ENCODE measurements at places on chromosomes 2 and 18. TPM values are rescaled to one million over a fixed set of nuclear protein-coding genes. Genes with fewer than 3 reads are reported as not detected.

DNA sequence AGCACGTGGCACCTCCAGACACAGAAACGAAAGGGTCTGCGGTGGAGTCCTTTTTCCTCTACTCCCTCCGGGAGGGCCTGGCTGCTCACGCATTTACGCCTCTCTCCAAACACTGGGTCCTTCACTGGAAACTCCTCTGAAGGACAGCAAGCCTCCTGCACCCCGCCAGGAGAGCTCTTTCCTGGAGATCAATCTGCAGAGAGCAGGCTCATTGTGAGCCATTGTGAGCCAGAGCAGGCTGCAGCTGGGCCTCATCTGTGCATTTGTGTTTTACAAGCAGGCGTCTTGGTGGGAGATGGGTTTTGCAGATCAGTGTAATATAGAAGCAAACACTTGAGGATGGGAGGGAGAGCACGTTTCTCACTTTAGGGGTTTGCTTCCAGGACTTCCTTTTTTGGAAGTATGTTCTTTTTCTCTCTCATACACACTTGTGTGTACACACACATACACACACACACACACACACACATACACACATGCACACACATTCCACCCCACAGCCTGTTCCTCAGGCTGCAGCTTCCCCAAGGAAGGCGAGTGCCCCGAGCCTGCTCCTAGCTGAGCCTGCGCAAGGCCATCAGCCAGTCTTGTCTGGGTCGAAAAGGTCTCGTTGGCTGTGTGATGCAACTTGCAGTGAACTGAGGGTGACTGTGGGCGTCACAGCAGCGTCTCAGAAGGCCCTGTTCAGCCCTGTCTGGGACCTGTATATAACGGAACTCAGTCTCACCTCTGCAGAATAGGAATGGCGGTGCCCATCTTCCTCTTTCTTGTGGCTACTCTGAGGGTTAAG is 163.5 kb downstream of the GLI2 start:
- no peak for DNase-seq

The PROKR1 gene
- not detected for total RNA-seq

GRCh38 chr2:179572544-179572943 is 288.9 kb downstream of the ZNF385B start:
- no peak for DNase-seq

The CYTIP gene
- 0.57 TPM for total RNA-seq

The RMC1 gene
- 57.4 TPM for total RNA-seq

- DNase-seq, result no peak
Measured at GRCh38 chr2:142533177-142533576, 344.3 kb upstream of the KYNU start.

The ICOS gene
- total RNA-seq, result 0.18 TPM
